ENCODE measurements at places on chromosomes 16 and 17.

GRCh38 chr17:60993497-60993896 lies 315.8 kb downstream of the BCAS3 start:
- no peak for DNase-seq

GRCh38 chr17:78082988-78083387 lies 45.6 kb downstream of the TMC6 start:
- no peak for DNase-seq

DNA sequence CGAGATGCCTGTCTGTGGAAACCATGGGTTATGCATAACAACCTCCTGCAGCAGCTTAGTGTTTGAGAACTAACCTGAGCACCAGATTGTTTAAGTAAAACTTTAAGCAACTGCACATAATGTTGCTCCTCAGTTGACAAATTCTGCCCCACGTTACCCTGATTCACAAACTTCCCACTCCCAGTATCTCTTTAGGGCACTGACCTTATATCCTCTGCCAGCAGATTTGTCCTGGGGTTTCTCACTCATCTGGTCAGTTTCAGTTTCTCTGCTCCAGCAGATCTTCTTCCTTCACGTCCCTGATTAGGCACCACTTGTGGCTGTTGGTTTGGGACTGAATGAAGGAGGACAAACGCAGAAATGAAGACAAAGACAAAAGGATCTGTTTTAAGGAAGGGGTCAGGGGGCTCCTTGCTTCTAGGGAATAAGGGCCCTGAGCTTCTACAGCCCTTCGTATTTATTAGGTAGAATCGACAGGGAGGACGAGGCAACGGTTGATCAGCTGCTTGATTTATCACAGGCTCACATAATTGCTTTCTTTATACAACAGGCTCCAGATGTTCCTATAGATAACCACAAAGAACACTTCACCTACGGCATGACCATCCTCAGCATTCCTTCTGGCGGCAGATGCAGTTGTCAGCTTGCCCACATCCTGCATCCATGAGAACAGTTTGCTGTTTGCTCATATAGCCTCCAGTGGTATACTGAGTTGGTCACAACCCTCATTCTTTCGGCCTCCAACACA lies 13.5 kb upstream of the ZNF689 start:
- no peak for DNase-seq

GRCh38 chr16:67803894-67804293 lies 2.5 kb downstream of the RANBP10 start:
- no peak for DNase-seq

Measured in upper lobe of left lung (tissue), 6 donors.